Ovary (tissue), 10 donors: ENCODE measurements at places on chromosomes 7 and 10. TPM values are rescaled to one million over a fixed set of nuclear protein-coding genes. Genes with fewer than 3 reads are reported as not detected.

METTL27 gene
- 2.4 TPM for total RNA-seq

GRCh38 chr7:52504561-52504960 is 530.9 kb upstream of the POM121L12 start:
- no peak for DNase-seq

DNA sequence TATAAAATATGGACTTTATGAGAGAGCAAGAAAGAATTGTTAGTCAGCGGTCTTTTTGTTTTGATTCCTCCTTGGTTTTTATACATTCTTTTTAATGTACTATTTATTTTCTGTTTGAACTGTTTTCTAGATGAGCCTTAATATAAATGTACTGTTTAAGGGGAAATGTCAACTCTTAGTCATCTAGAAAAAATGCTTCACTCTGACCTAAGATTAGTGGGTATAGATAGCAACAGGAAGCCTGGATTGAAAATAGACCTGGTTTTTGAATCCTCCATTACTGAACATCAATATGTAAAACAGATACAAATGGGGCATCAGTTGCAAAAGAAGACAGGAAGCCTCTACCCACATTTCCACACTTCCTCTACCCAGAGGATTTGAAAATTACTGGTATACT is 87.8 kb downstream of the CHRM2 start:
- no peak for DNase-seq

GRCh38 chr10:8638088-8638672 is 583.7 kb downstream of the GATA3 start:
- no peak for DNase-seq

DNA sequence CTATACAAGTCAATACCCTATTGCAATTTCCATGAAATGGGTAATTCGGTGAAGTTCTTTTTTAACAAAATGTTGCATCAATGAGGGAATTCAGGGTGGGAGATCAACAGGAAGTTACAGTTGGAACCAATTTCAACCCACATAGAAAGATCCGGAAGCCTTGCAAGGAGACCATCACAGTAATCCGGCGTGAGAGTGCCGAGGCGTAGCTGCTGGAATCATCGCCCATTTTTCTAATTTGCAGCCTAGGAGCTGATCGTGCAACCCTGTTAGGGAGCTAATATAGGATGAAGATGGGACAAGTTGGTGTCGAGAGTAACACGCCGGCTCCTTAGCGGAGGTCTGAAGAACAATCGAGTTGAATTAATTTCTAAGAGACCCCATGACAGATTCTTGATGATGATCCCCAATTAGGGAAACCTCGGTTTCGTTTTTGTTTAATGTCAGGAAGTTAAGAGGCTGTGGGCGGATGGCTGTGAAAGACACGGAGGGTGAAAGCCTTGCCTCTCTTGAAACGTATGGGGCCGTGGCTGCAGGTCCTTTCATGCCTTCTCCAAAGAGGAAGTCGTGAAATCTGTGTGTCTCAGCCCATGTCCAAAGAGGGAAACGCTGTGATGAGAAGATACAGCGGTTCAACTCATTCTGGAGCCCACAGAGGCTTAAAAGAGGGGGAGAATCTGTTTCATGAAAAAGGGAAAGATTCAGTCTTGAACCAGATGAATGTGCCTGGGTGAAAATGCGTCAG is 51.2 kb upstream of the CARD11 start:
- DNase-seq: no peak

DNA sequence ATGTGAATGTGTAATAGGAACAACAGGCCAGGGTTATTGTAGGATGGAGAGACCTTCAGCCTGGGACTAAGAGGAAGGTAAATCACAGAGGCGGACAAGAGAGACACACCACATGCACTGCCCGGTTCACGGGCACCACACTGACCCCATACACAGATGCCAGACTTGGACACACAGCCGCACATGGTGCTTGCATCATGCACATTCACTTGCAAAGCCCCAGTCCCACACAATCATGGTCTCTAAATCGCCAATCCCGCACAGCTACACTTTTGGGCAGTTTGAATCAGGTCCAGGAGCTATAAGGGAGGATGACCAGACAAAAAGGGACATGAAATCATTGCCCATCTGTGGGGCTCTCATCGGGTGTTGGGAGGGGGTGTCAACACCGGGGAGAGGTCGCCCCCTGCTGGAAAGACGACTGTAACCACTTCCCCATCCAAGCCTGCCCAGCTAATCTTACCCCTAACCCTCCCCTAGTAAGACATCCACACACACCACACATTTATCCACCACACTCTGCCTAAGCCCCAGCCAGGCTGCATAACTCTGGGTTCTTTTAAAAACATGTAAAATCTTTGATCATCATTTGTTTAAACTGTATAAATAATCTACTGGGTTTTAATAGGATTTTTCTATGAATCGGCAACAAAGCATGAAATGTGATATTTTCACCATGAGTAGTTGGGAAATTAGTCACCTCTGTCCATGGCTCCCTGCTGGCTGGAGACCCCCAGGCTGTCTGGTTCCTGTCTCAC is 40.5 kb upstream of the SLF2 start:
- DNase-seq: no peak

DNA sequence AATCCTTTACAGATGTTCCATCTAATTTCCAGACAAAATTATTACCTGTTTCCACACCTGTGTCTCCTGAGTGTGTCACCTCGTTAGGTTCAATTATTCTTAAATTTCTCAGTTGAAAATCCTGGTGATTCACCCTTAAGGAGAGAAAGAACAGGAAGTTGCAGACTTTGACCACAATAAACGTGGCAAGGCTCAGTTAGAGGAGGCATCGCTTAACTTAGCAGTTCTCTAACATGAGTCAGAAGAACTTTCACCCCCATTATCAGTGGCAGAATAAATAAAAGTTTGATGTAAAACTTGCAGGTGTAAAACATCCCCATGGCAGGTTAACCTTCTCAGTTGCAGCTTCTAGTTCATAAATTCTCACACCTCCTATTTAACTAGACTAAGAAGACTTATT is 8.3 kb downstream of the XPNPEP1 start:
- DNase-seq: no peak
